ENCODE measurements at places on chromosomes 6 and 20. TPM values are rescaled to one million over a fixed set of nuclear protein-coding genes. Genes with fewer than 3 reads are reported as not detected.

The GGTLC1 gene
- not detected for total RNA-seq

The STMND1 gene
- not detected for total RNA-seq

GRCh38 chr6:106170030-106170791, 84.1 kb downstream of the PRDM1 start:
- H3K27me3 ChIP-seq, result no peaks in the 10 kb centered on the region
- H3K27ac ChIP-seq, result no peak overlapping the region
- H3K4me1 ChIP-seq, result peaks cover 10% of the 10 kb centered on the region
- H3K36me3 ChIP-seq, result no peaks in the 10 kb centered on the region
- no peak for DNase-seq

DNA sequence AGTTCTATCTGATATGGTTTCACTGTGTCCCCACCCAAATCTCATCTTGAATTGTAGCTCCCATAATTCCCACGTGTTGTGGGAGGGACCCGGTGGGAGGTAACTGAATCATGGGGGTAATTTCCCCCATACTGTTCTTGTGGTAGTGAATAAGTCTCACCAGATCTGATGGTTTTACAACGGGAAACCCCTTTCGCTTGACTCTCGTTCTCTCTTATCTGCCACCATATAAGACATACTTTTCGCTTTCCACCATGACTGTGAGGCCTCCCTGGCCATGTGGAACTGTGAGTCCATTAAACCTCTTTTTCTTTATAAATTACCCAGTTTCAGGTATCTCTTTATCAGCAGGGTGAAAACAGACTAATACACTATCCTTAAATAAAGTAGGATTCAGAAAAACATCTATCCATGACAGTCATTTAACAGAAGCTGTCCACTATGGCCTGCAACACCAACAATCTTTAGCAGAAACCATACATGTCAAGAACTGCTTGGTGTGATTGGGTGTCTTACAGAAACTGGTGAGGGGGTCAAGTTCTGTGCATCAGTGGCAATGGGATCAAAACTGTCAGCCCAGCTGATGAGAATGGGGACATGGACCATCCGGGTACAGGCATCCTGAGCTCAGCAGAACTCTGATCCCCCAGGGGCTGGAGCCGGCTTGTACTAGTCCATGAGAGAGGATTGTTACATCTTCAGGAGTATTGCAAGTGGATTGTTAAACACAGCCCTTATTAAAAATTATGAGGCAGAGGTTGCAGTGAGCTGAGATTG, 59.2 kb downstream of the SCML4 start:
- H3K27ac ChIP-seq, result no peak overlapping the region
- no peak overlapping the region for H3K4me3 ChIP-seq
- no peak for DNase-seq

DNA sequence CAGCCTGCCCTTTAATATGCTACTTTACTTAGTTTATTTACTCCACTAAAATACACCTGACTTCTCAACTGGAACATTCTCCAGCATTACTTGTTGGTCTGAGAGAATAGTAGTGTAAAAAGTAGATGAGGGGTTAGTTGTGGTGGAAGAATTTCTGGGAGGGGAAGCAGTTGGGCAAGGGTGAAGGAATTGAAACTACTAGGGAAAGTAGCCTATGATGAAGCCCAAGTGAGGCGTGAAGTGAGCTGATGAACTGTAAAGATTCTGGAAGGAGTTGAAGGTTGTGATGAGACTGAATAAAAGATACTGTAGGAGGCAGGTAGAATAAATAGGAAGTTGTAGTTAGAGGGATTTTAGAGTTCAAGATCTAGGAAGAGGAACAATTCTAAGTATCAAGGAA, 72.5 kb downstream of the ITCH start:
- no peak overlapping the region for H3K27ac ChIP-seq
- H3K27me3 ChIP-seq, result peaks cover 5% of the 10 kb centered on the region
- peaks cover 22% of the 10 kb centered on the region for H3K4me1 ChIP-seq
- peaks cover 17% of the 10 kb centered on the region for H3K36me3 ChIP-seq

GRCh38 chr6:42030585-42031506, 19.5 kb upstream of the TAF8 start:
- H3K27ac ChIP-seq, result no peak overlapping the region
- H3K4me3 ChIP-seq, result peak overlapping the region; percentile 59
- peaks cover 4% of the 10 kb centered on the region for H3K36me3 ChIP-seq
- H3K27me3 ChIP-seq, result no peaks in the 10 kb centered on the region
- H3K4me1 ChIP-seq, result peaks cover 20% of the 10 kb centered on the region
- DNase-seq, result no peak

Measured in endothelial cell (in vitro differentiated cells).